Astrocyte of the spinal cord (primary cell): ENCODE measurements at places on chromosomes 13 and 19.

DNA sequence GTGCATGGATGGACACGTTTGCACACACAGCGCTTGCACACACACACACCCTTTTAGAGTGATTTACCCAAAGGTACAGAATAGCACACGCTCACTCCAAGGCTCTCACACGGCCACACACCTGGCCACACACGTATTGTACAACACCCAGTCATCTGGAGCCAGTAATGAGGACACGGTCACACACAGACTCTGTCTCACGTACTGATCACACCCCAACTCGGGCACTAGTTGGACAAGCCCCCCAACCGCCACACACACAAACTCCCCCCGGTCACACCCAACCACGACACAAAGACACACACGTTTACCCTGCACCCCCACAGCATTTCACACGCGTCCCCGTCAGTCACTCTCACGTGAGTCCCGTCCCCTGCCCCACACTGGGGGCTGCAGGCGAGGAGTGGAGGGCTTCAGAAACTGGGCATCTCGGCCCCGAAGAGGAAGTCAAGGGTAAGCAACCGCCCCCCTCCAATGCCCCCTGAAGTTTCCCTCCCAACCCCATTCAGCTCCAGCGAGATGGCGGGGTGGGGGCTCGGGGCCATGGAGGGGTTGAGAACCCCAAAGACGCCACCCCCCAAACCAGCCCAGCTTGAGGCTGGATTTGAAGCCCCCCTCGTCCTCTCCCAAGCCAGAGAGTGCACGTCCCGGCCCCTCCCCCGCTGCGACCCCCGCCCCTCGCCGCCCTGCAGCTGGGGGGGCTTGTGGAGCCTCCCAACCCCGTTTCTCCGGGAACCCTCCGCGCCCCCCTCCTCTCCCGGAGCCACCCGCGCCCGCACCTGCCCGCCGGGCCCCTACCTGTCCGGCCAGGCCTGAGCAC, 599 bp downstream of the OLFM2 start:
- DNase-seq = no peak

DNA sequence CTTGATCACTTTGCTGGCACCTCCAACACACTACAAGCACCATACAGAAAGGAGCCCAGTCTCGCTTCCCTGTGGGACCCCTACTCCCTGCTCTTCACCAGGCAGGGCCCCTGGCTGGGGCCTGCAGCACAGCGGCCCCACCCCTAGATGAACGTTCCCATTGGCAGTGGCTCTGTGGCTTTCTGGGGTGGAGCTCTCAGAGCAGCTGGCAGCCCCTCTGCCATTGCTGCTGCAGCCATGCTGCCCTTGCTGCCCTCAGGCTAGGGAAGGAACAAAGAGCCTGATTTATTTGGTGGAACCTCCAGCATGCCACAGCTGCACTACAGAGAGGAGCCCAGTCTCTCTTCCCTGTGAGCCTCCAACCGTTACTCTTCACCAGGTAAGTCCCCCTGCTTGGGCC, 5.8 kb downstream of the SIGLEC6 start:
- DNase-seq = no peak

GRCh38 chr19:33399081-33399744, 25.7 kb downstream of the CEBPG start:
- DNase-seq = no peak

GRCh38 chr13:49958321-49958720, 22.2 kb upstream of the SPRYD7 start:
- DNase-seq = peak; percentile 9

DNA sequence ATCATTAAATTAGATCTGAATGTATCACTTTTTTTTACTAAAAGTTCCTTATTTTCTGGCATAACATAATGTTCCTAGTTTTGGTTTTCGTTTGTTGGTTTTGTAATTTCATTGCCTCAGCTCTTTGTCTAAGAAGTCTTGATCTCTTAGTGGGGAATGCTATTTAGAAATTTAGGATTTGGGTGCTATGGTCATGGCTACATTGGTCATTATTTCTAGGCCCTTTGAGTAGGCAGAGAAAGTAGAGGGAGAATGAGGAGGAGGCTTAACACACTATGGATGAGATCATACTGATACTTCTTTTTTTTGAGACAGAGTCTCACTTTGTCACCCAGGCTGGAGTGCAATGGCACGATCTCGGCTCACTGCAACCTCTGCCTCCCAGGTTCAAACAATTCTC, 41.8 kb downstream of the PIBF1 start:
- no peak for DNase-seq

- no peak for DNase-seq
These were observed 642.7 kb upstream of the ARGLU1 start for GRCh38 chr13:107210723-107211030.

- no peak for DNase-seq
These were observed 8.7 kb downstream of the RPL36 start for GRCh38 chr19:5698635-5699422.

- no peak for DNase-seq
These were observed 1.2 kb upstream of the MCF2L start for GRCh38 chr13:112967686-112968379.

GRCh38 chr19:47729799-47730520, 15.4 kb upstream of the NOP53 start:
- DNase-seq = no peak

- no peak for DNase-seq
These were observed 865.1 kb downstream of the EFNB2 start for GRCh38 chr13:105670179-105670990.

DNA sequence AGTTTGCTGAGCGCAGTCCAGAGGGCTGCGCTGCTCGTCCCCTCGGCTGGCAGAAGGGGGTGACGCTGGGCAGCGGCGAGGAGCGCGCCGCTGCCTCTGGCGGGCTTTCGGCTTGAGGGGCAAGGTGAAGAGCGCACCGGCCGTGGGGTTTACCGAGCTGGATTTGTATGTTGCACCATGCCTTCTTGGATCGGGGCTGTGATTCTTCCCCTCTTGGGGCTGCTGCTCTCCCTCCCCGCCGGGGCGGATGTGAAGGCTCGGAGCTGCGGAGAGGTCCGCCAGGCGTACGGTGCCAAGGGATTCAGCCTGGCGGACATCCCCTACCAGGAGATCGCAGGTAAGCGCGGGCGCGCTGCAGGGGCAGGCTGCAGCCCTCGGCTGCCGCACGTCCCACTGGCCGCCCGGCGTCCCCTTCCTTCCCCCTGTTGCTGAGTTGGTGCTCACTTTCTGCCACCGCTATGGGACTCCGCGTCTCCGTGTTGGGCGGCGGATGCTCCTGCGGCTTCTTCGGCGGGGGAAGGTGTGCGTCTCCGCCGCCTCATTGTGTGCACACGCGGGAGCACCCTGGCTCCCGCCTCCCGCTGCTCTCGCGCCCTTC, 772 bp downstream of the GPC6 start:
- peak; percentile 80 for DNase-seq

DNA sequence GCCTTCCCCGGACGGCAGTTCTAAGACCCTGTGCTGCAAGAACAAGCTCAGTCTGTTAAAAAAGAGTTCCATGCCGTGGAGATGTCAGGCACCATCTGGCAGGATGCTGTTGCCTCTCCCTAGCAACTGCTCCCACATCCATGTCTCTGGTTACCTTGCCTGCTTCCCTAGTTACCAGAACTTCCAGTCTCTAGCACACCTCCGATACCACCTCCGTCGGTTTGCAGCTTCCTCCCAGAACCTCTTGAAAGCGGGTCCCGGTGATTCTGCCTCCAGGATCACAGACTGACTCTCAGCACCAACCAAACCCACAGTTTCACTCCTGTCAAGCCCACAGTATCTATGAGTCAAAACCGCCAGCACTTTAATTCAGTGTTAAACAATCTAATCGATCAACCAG, 55.4 kb downstream of the KCTD12 start:
- DNase-seq = no peak

- DNase-seq = no peak
These were observed 833 bp downstream of the GAMT start for GRCh38 chr19:1400281-1401137.

DNA sequence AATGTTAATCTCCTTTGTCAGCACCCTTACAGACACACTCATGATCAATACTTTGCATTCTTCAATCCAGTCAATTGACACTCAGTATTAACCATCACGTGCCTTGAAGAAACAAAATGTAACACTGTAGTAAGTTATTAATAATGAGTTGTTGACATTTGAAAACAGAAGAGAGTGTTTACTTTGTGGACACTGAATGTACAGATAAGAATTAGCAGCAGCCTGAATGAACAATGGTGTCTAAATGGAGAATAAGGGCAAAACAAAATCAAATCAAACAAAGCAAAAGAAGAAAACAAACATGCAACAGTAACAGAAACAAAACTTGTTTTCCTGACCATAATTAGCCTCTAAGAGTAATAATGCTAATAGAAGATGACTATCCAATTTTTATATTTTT, 1191.1 kb upstream of the MIR17HG start:
- no peak for DNase-seq

GRCh38 chr13:95236774-95237173, 64.5 kb downstream of the ABCC4 start:
- no peak for DNase-seq

DNA sequence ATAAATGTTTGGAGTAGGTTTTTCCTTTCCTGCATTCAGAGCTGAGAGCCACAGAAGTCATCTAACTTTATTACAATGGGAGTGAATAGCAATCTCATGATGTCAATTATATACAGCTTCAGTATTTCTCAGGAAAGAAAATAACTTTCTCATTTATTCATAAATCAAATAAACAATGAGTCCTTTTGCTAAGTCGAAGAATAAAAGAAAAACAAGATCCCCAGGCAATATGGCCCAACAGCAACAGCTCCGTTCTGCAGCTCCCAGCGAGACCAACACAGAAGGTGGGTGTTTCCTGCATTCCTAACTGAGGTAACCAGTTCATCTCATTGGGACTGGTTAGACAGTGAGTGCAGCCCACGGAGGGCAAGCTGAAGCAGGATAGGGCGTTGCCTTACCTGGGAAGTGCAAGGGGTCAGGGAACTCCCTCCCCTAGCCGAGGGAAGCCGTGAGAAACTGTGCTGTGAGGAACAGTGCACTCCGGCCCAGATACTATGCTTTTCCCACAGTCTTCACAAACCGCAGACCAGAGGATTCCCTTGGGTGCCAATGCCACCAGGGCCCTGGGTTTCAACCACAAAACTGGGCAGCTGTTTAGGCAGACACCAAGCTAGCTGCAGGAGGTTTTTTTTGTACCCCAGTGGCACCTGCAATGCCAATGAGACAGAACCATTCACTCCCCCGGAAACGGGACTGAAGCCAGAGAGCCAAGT, 128.2 kb downstream of the SLITRK1 start:
- no peak for DNase-seq

GRCh38 chr19:46773018-46773399, 15.4 kb downstream of the SLC1A5 start:
- DNase-seq = no peak

DNA sequence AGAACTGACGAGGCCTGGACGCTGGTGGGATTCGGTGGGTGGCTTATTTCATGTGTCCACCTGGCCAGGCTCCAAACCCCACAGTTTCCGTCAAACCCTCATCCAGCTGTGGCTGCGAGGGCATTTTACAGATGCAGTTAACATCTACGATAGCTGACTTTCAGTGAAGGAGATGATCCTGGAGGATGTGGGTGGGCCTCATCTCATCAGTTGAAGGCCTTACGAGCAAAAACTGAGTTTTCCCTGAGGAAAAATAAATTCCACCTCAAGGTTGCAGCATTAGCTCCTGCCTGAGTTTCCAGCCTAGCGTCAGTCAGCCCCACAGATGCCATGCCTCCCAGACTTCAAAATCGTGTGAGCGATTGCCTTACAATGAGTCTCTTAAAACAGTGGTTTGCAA, 111.1 kb upstream of the PEG3 start:
- no peak for DNase-seq

DNA sequence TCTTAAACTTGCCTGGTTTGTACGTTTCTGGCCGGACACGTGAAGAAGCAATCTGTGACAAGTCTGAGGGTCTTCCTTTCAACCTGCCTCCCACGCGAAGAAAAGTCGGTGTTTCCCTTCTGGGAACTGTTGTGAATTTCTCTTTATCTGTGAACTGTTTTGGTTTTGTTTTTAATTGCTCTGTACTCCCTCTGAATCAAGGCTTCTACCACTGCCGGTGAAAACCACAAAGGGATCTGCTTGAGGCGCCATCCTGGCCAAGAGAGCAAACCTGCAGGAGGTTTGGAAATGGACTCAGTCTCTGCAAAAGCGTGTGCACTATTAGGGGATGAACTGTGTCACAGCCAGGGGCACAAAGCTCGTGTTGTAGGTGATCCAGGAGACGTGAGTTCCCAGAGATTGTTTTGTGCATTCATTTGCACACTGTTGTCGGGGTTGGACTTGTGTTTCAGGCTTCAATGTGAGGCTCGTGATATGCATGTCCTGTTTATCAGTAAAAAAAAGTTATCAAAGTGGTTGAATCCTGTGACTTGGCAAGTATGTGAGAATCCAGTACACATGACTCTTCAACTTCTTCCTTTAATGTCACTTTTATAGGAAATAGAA, 9.7 kb downstream of the SIGLEC8 start:
- DNase-seq = no peak
